ENCODE measurements at places on chromosomes 2 and 18.

DNA sequence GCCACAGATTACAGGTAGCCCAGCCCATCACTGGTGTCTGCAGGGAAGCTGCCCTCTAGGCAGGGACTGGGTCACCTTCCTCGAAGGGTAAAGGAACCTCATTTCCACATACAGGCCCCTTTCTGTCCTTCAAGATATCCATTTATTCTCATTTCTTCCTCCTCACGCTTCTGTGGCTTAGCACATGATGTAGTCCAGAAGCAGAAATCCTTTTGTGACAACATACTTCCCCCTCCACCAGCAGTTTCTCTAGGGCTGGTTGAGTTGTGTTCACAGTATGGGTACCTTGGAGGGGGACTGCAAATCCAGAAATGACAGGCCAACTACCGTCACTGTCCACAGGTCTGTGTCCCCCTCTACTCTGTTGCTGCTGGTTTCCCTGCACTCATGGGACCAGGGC is 364.9 kb downstream of the ANAPC1 start:
- DNase-seq: no peak

- no peak for DNase-seq
Measured at GRCh38 chr2:175624211-175624761, 377.8 kb downstream of the LNPK start.

GRCh38 chr2:196399722-196400691 is 228.6 kb upstream of the STK17B start:
- DNase-seq: peak; percentile 63

DNA sequence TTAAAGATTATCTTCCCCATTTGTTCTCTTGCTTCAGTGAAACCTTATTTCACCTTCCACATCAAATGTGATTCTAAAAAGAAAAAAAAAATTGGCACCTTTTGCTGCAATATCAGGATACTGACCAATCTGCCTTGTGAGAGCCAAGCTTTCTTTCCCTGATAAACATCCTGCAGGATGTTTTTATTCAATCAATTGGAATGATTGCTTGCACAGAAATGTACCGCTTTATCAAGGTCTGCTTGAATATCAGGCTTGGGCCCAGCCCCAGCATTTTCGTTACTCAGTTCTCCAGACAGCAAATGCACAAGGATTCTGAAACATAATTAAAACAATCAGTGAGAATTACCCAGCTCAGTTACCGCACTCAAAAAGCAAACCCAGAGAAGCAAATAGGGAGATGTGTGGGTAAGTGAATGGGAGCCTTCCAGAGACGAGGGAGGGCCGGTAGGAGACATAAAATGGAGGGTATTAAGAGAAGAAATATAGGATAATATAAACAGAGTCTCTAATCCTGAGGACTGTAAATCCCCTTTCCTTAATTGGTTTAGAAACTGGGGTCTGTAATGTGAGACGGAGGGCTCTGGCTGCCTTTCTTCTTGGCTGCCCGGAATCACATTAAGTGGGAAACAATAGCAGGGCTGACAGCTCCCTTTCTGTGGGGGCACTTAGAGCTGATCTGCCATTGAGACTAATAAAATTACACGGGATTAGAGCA is 291.8 kb downstream of the ICOS start:
- DNase-seq: no peak

DNA sequence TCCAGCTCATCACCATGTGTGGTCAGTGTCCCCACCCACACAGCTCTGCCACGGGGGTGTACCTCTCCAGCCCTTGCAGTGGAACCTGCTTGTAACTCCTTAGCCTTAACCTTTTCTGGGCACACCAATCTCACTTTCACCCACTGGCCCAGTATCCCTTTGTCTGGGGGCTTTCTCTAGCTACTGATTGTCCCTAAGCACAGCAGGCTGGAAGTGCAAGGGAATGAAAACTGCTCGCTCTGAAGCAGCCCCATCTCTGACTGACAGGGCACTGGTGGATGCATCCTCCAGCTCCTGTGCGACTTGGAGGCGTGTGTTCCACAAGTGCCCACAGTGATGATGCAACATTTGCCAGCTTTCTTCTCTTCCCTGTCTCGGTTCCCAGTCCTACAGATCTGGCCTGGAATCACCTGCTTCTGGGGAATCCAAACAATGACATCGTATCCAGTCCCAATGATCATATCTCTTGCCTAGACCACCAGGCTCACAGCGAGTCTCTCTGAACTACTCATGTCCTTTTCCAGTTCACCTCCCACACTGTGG is 33.6 kb downstream of the SCTR start:
- DNase-seq: no peak

DNA sequence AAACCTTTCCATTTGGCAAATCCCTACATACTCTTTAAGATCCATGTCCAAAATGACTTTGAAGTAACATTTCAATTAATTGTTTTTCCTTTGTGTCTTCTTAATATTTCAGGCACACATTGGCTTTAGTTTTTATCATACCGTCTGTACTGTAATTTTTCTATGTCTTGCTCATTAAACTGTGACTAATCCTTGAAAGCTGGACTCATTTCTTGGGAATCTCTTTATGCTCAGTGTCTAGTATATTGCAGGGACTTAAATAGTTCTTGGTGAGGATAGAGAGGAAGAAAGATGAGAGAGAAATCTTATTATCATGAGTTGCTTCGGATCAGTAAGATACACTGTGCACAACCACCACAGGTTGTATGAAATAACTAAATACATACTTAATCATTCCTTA is 448.3 kb upstream of the ST6GAL2 start:
- DNase-seq: no peak

All from SW480 (cell line).